ENCODE measurements at places on chromosomes 3 and 15.
A peak's percentile ranks its signal among the peaks of the same experiment; 100 is the strongest.

DNA sequence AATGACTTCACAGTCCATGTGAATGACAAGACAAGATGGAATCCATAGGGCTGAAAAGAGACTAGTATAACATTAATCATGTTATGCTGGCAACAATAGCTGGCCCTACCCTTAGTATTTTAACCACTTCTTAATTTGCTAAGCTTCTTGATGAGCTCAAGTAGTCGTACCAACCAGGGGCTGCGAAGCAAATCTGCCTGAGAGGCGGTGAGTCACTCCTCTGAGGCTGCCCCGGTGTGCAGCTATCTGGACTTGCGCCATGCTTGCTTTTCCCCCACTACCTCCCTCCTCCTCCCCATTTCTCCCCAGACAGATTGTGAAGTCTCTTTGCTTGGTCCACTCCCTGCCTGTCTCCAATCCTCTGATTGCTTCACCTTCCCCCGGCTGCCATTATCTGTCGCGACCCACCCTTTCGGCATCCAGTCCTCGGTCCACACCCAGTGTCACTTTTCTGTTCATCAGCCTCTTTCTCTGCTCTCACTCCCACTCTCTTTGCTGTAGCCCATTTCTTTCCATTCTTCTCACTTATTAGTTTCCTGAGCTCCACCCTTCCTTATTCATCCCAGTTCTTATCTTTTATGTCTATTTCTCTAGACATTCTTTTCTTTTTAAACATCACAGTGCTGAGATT lies 42.7 kb downstream of the DUT start:
- DNase-seq, result no peak

GRCh38 chr3:142945023-142945422 lies 18.5 kb downstream of the PAQR9 start:
- no peak for DNase-seq

- DNase-seq, result no peak
Observed at GRCh38 chr15:68279779-68280753, 2.5 kb downstream of the FEM1B start.

DNA sequence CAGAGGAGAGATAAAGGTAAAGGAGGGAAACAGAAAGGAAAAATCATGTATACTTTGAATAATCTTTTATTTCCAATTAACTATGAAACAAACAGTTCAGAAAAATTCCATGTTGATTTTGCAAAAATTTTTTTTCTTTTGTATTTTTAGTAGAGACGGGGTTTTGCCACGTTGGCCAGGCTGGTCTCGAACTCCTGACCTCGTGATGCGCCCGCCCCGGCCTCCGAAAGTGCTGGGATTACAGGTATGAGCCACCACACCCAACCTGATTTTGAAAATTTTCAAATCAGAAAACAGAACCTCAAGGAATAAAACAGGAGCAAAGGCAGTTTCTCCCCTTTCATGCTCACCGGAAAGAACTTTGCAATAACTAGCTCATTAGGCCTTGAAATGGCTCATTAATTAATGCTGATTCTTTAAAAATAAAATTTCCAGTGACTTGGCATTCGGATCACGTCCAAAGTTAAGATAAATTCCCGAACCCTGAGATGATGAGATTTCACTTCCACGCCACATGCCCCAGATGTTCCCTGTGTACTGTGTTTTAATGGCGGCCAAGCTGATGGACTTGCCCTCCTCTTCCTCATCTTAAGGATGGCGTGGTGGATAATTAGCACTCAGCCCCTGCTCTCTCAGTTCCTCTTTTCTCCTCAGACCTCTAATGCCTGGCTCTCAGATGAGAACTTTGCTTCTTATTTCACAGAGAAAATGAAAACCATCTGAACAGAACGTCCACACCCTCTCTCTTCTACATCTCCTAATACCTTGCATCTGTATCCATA lies 10.8 kb downstream of the BCL2L10 start:
- DNase-seq, result no peak

- peak; percentile 44 for DNase-seq
Observed at GRCh38 chr3:21839176-21839575, 88.2 kb upstream of the ZNF385D start.

- no peak for DNase-seq
Observed at GRCh38 chr3:13249664-13250390, 170.3 kb downstream of the NUP210 start.

- DNase-seq, result peak; percentile 44
Observed at GRCh38 chr3:142857056-142857455, 31.8 kb downstream of the PCOLCE2 start.

- no peak for DNase-seq
Observed at GRCh38 chr3:38519651-38520050, 23.5 kb downstream of the EXOG start.

GRCh38 chr15:44738340-44738984 lies 2.1 kb downstream of the TRIM69 start:
- DNase-seq, result peak; percentile 68

- DNase-seq, result no peak
Observed at GRCh38 chr15:31001702-31002101, 10.3 kb upstream of the MTMR10 start.

- no peak for DNase-seq
Observed at GRCh38 chr15:39488516-39488915, 92.4 kb upstream of the THBS1 start.

- no peak for DNase-seq
Observed at GRCh38 chr15:101178479-101178878, 73.4 kb downstream of the CHSY1 start.

Measured in myocyte (in vitro differentiated cells).